ENCODE measurements at places on chromosomes 12 and 14.

DNA sequence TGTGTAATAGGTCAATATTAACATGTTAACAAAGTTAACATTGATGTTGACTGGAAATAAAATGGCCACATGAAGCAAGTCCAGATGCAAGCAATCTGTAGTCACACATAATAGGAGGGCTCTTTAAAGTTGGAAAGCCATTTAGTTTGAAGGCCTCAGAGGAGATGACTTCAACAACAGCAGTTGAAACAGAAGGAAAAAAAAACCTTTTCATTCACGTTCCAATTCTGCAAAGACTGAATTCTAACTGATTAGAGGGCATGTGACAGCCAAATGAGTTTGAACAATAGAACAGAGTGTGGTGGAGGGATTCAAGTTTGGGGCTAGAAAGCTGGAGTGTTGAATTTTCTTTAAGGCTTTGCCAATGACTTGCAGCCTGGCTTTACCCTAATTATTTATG is 41.5 kb upstream of the DAAM1 start:
- no peak for DNase-seq

GRCh38 chr12:52815676-52816588 is 2.0 kb upstream of the KRT4 start:
- DNase-seq: no peak

GRCh38 chr14:57009585-57010515 is 199.6 kb upstream of the OTX2 start:
- DNase-seq: no peak

DNA sequence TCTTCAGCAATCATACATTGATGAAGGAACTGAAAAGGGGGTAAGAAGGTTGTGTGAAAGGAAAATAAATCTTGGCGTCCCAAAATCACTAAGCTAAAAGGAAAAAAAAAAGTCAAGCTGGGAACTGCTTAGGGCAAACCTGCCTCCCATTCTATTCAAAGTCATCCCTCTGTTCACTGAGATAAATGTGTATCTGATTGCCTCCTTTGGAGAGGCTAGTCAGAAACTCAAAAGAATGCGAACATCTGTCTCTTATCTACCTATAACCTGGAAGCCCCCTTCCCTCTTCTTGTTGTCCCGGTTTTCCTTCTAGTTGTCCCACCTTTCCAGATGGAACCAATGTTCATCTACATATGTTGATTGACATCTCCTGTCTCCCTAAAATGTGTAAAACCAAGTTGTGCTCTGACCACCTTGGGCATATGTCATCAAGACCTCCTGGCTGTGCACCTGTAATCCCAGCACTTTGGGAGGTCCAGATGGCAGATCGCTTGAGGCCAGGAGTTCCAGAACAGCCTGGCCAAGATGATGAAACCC is 53.1 kb downstream of the RESF1 start:
- no peak for DNase-seq
